Transverse colon (tissue), 4 donors: ENCODE measurements at places on chromosomes 12 and 14. TPM values are rescaled to one million over a fixed set of nuclear protein-coding genes. Genes with fewer than 3 reads are reported as not detected.
A peak's percentile ranks its signal among the peaks of the same experiment; 100 is the strongest.

Gene KRT8
- total RNA-seq, result 3,505 TPM

Gene ESR2
- total RNA-seq, result 1.4 TPM

Gene PIK3C2G
- total RNA-seq, result 2.7 TPM

DNA sequence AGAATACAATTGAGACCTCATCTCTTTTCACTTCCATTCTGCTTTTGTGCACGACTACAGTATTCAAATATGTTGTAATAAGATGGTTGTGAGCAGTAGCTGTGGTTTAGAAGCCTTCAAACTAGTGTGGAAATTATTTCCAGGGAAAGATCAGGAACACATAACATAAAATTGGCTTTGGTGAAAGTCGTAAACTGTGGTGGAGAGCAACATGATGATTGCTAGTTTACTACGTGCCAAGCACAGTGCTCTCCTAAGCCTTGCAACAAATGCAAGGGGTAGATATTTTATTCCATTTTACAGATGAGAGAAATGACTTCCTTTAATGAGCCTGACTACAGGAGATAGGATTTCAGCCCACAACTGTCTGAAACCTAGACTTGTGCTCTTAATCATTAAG is 172.4 kb upstream of the LMNTD1 start:
- DNase-seq, result no peak

GRCh38 chr12:66607147-66607546 is 71.7 kb downstream of the GRIP1 start:
- no peak for DNase-seq

Gene ZCCHC8
- total RNA-seq, result 15.9 TPM

- DNase-seq, result no peak
Measured at GRCh38 chr12:14614704-14615121, 47.0 kb upstream of the PLBD1 start.

Gene ZC2HC1C
- 40.0 TPM for total RNA-seq

GRCh38 chr14:94120667-94121340 is 8.6 kb downstream of the IFI27L2 start:
- DNase-seq, result no peak

Gene ADSS1
- 4.4 TPM for total RNA-seq

- DNase-seq, result no peak
Measured at GRCh38 chr14:74902941-74903705, 19.9 kb downstream of the RPS6KL1 start.

- DNase-seq, result no peak
Measured at GRCh38 chr12:110084314-110085015, 36.1 kb upstream of the C12orf76 start.

DNA sequence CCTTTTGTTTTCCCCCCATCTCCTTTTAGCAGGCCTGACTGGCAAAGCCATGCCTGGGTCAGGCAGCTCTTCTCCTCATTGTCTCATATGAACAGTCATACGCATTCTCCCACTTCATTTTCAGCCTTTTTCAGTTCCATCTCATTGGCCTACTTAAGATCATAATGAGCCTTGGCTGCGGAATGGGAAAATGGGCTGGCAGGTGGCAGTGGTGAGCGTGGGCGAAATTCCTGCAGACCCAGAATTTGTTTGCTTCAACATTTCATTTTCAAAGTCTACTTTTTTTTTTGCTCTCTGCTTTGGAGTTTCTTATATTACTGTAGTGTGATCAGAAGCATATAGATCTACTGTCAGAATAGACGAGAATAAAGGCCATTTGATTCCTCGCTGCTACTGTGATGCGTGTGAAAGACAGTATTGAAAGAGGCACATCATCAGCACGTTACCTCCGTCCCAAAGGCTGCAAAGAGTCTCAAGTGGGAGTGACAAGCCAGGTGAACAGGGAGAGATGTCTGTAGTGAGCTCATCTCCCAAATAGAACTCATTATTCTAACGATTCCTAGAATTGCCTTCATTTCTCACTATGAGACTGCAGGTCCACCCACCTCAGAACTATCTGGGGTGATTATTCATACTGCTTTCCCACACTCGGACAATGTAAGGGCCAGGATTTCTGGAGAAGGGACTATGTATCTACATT is 73.7 kb downstream of the TBK1 start:
- no peak for DNase-seq

Gene AKAP3
- 1.6 TPM for total RNA-seq

GRCh38 chr14:92360651-92361370 is 37.8 kb downstream of the SLC24A4 start:
- no peak for DNase-seq

Gene FAIM2
- 2.5 TPM for total RNA-seq

- DNase-seq, result no peak
Measured at GRCh38 chr14:69531135-69531534, 43.5 kb downstream of the CCDC177 start.

Gene B3GNT4
- total RNA-seq, result not detected

- peak; percentile 24 for DNase-seq
Measured at GRCh38 chr12:91272461-91273063, 89.9 kb upstream of the DCN start.
